NCI-H446 treated with DMSO at 0.1 percent for 48 hours (cell line): ENCODE measurements at places on chromosomes 1 and 21.
A peak's percentile ranks its signal among the peaks of the same experiment; 100 is the strongest.

DNA sequence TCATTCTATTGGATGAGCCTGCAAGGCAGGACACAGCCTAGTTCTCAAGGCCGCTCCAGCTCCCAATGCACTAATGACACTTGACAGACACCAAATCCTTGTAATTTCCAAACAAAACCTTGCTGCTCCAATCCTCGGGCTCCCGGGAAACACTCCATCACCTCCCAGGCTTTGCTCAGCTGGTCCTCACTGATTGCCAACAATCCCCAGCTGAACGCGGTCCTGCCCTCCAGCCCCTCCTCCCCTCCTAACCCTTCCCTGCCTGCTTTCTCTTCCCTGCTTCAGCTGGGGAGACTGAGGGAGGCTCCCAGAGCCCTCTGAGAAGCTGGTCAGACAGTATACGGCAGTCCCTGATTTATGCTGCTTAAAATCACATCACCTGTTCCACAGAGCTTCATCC lies 114.4 kb upstream of the TNR start:
- no peak for DNase-seq

- no peak for DNase-seq
Observed at GRCh38 chr21:19914028-19914427, 1084.2 kb upstream of the NCAM2 start.

DNA sequence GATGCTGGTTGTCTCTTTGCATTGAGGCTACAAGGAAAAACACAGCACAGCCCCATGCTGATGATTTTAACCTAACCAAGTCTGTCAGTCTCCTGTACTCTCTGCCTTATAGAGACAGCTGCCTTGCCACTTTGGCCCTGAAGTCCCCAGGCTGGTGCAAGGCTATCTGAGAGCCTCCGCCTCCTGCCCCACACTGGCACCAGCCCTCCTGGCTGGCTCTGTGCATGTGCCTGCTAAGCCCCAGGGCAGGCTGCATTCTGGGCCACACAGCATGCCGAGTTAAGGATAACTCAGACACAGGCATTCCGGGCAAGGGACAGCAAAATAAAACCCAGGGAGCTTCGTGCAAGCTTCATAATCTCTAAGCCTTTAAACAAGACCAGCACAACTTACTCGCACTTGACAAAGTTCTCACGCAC lies 910 bp downstream of the RUNX1 start:
- DNase-seq, result no peak

DNA sequence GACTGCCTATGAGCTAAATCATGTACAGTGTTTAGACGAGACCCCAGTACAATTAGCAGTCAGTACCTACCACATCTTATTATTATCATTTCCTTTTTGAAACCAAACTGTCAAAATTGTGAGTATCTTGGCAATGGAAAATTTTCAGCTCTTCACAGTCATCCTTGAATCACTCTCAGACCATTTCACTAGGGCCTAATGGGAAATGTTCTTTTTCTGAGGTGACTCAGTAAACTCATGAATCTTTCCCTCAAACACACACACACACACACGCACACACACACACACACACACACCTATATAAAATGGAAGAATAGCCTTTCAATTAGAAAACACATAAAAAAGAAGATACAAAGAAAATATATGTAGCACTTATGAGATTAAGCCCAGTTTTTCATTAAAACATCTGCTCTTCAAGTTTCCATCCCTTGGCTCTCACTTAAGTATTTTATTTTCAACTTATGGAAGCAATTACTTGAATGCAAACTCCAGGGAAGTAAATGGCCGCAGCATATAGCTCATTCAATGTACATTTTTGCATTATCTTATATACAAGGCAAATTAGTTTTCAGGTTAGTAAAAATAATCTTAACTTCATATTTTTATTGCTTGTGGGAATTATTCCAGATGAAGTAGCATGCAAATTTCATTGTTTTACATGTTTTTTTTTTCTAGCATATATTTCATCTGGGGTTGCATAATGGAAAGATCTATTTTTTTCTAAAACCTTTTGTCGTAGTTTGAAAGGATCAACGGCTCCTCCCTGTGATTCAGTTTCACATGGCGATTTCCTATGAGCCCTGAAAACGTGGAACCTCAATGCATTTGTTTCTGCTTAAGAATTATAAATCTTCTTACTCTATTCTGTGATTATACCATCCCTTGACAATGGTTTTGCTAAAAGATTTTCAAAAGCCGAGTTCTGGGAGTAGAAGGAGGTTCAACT lies 46.3 kb upstream of the TMPRSS15 start:
- no peak for DNase-seq

- DNase-seq, result no peak
Observed at GRCh38 chr1:32901823-32902534, 790 bp upstream of the TMEM54 start.

DNA sequence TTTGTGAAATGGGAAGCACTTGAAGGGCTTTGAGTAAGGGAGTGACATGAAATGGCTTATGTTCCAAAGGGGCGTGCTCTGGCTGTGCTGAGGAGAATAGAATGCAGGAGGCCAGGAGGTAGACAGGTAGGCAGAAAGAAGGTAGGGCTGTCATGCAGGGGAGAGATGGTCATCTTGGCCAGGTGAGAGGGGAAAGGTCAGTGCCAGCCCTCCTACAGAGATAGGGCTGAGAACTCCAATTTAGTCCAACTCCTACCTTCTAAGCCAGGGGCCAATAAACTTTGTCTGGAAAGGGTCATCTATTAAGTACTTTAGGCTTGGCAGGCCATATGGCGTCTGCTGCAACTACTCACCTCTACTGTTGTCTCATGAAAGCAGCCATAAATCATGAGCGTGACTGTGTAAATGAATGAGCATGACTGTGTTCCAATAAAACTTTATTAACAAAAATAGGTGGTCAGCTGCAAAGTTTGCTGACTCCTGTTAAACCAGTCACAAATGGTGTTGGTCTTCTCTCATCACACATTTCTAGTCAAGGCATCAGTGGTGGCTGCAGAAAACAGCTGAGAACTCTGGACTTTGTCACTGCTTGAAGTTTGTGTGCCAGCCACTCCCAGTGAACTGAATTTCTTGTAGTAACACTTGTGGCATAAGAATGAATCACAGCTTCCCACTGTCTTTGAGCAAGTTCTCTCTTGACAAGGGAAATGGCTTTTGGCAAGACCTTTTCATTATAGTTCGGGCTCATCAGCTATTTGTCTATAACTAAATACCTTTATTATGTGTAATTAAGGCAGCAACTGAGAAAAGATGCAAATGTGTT lies 32.0 kb upstream of the CD2 start:
- no peak for DNase-seq

DNA sequence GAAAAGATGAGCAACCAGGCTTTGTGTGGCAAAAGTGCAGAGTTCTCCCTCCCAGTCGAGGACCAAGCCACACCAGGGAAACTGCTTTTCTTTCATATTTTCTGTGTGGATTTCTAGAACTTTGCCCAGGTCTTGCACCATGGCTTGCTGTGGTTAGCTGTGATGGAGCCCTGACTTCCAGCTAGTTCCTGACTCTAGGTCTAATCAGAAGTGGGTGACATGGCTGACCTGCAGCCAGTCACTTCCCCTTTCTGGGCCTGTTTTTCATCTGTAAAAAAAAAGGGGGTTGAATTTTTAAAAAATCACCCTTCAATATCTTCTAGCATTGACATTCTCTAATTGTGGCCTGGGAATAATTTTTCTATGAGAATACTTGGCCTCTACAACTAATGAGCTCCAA lies 491.2 kb upstream of the USP24 start:
- no peak for DNase-seq

GRCh38 chr1:8392522-8392921 lies 74.6 kb downstream of the SLC45A1 start:
- no peak for DNase-seq

DNA sequence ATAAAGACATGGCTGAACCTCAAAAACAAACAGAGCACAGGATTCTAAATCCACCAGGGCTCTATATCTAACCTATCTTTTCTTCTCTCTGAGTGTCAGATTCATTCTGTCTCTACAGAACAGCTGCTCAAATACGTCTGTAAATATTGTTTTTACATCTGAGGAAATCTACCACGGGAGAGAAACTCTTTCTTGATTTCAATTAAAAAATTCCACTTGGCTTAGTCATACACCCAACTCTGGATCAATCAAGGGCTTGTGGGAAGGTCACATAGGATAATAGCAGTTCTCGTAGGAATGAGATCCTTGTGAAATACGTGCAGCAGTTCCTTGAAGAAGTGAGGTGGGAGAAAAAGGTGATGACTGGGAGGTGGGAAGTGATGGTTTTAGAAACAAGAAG lies 1355.7 kb upstream of the ADGRL2 start:
- no peak for DNase-seq

DNA sequence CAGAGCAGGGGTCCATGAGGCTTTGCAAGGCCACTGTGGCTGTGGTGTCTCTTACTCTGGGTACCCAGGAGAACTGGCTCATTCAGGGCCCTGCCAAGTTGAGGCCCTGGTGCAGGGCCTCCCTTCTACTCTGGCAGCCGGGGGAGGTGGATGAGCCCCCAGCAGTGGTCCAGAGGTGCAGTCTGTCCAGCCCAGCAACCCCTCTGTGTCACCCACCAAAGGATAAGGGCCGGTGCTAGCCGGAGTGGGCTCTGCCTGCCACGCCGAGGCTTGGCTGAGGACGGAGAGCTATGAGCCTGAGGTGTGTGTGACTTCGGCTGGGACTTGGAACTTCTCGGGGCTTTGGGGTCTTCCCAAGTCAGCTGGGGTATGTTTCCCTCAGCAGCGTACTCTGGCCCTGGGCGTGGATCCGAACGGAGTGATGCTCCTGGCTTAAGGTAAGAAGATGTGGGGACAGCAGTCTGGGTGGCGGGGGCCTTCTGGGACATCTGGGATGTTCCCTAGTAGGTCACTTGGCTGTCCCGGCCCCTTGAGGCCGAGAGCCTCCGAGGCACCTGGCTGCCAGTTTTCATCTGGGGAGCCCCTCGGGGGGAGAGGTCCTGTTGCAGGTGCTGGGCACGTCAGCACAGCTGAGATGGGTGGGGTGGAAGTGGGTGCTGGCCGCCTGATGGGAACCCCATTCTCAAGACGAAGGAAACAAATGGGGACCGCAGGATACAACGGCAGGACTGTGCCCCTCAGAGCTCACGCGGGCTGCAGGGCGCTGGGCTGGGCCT lies 25.9 kb downstream of the RUNX3 start:
- DNase-seq, result no peak

DNA sequence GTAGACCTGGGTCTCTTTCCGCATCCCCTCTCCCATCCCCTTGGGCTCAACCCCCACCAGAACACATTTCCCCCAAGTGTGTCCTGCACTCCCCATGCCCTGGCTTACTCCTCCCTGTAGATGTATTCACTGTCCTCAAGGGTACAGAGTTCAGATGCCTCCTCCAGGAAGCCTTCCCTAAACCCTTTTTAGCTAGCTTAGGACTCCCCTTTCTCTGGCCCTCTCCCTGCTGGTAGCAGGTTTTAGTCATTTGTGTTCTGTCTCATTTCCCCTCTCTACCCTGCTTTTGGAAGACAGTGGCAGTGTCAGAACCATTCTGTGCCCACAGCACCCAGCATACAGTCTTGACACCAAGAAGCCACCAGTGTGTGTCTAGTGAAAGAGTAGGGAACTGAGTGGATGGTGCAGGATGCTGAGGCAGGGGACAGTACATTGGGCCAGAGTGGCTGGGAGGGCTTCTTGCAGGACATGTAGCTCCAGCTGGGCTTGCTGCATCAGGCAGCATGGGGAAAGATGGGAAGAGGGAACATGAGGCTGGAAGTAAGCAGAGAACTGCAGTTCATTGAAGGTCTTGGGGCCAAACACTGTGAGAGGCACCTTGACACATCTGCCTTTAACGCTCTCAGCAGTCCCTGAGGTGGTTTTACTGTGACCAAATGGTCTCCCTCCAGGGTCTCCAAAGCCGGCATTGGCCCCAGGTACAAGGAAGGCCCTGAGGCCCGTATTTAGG lies 2.5 kb downstream of the FOXO6 start:
- DNase-seq, result no peak

DNA sequence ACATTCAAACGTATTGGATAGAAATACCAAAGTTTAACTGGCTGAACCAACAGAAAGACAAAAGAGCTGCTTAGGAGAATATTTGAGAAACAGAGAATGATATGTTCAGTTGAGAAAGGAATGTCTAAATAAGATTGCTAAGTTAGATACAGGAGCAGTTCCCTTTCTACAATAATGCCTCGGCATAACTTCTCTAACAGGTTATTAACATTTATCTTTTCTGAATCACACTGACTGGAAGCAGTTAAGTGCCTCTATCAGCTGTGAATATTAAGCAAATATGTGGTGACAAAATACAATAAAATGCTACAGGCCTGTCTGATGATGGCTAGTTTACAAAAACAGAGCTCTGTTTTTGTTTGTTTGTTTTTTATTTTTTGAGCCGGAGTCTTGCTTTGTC lies 121.9 kb downstream of the KCNK1 start:
- no peak for DNase-seq

- no peak for DNase-seq
Observed at GRCh38 chr1:184483101-184483683, 96.4 kb downstream of the C1orf21 start.

DNA sequence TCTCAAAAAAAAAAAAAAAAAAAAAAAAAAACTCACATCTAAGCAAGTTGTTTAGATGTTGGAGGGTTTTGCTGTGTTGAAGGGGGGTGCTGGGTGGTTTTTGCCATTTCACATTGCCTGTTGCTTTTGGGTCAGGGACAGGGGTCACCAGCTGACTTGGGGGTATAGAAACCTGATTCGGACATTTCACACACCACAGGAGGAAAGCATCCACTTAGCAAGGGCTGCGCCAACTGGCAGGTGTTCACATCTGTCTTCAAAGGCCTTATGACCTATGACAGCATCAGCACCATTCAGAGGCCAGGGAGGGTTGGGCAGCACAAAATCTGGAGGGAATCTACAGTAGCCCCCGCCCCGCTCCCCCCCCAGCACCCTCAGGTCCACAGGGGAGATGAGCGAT lies 45.2 kb downstream of the SYF2 start:
- DNase-seq, result no peak

DNA sequence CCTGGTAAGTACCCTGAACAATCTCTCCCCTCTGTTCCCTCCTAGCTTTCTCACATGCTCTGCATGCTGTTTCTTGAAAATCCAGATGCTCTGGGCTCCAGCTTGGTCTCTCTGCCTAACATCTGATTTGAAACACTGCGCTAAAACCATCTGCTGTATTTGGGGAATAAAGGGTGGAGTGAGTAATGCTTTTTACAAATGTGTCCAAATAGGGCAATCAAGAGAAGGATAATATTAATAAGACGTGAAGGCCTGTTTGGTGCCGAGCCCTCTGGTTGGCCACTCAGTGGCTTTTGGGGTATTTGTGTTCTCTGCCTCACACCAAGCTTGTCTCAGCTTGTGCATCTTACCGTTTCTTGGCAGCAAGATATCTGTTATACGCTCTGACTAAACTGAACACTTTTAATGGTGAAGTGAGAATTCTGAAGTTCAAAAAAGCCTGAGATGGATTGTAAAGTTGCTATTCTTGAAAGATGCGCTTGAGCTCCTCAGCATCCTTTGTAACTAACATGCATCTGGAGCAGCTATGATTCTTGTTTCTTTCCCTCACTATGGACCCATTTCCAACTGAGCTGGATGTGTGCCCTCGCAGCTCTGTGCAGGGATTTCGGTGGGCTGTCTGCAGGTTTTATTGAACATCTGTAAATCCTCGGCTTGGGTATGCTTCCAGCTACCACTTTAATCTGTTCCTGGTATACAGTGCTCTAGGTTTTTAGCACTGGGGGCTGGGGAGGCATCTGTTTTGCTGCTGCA lies 269.4 kb downstream of the RWDD3 start:
- peak; percentile 72 for DNase-seq

GRCh38 chr1:207644852-207645634 lies at the start of gene CR1L:
CR1L (plus strand) TSS chr1:207645133; CDS start chr1:207645234, 101 bp downstream.
- no peak for DNase-seq

- peak; percentile 14 for DNase-seq
Observed at GRCh38 chr1:215631489-215631888, 64.4 kb downstream of the KCTD3 start.

- no peak for DNase-seq
Observed at GRCh38 chr1:181737056-181737455, 253.7 kb downstream of the CACNA1E start.
